Activated T-helper 1 cell treated with anti-CD3 and anti-CD28 coated beads, Interleukin-12 subunit alpha, Interleukin-12 subunit beta, Interleukin-2, Interleukin-4 antibody, amounts not matched to agents 30 ng/mL and 10 ng/mL and 1 ng/mL, durations not matched to agents 14 hours and 24 hours and 36 hours (primary cell): ENCODE measurements at places on chromosomes 6 and 20. TPM values are rescaled to one million over a fixed set of nuclear protein-coding genes. Genes with fewer than 3 reads are reported as not detected.

GRCh38 chr6:165729307-165729936 is 66.4 kb upstream of the PDE10A start:
- no peaks in the 10 kb centered on the region for H3K27me3 ChIP-seq
- no peaks in the 10 kb centered on the region for H3K4me1 ChIP-seq
- no peak for DNase-seq
- no peaks in the 10 kb centered on the region for H3K36me3 ChIP-seq

DNA sequence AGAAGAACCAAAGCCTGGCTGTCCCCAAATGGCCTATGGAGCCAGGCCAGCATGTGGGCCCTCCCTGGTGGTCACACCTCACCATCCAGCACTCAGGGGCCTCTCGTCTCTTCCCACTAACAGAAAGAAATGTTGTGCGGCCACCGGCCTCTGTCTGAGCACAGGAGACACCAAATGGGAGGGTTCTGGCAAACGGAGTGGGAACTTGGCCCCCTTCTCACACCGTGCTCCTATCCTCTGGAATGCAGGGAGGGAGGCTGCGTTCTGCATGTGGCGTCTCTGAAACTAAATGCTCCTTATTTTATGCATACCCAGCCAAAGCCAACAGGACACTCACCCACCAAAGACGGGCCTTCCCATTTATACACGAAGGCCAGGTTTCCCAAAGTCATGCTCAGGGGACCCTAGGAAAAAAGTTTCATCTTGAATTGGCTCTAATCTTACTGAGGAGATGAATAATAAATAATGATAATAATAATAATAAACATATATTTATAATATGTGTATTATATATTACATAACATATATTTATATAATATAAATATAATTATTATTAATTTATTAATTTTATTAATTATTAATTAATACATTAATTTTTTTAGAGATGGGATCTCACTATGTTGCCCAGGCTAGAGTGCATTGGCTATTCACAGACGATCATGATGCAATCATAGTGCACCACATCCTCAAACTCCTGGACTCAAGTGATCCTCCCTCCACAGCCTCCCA is 102.4 kb downstream of the FOXF2 start:
- no peaks in the 10 kb centered on the region for H3K36me3 ChIP-seq
- H3K27me3 ChIP-seq = peaks cover 2% of the 10 kb centered on the region
- H3K4me1 ChIP-seq = no peaks in the 10 kb centered on the region
- H3K4me3 ChIP-seq = no peak overlapping the region
- no peak for DNase-seq
- no peak overlapping the region for H3K27ac ChIP-seq

BPIFB2 gene
- not detected in 2 replicates for total RNA-seq

LTA gene
- total RNA-seq = 1,021 and 1,078 TPM in 2 replicates
